Activated naive CD4-positive, alpha-beta T cell (primary cell): ENCODE measurements at places on chromosomes 5 and 9.

- DNase-seq = no peak
Observed at GRCh38 chr9:137167747-137168572, 1.9 kb downstream of the LRRC26 start.

GRCh38 chr9:130010151-130010988 is 32.6 kb downstream of the FNBP1 start:
- DNase-seq = no peak

DNA sequence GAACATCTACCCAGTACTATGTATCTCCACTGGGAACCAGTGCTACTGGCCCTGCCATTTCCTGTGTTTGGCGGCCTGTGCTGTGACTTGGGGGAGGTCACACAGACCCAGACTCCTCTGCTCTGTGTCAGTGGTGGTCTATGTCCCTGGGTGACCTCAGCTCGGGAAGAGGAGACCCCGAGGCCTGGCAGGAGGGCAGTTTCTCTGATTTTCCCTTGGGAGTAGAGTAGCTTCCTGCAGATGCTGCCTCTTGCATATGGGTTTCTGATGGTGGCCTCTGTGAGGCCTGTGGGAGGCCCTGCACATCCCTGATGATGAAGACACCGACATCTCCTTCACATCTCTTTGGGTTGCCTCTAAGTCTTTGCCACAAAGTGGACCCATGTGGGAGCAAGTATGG is 13.0 kb upstream of the SMIM32 start:
- DNase-seq = no peak

GRCh38 chr9:2809692-2810419 is 34.0 kb downstream of the PUM3 start:
- DNase-seq = no peak

DNA sequence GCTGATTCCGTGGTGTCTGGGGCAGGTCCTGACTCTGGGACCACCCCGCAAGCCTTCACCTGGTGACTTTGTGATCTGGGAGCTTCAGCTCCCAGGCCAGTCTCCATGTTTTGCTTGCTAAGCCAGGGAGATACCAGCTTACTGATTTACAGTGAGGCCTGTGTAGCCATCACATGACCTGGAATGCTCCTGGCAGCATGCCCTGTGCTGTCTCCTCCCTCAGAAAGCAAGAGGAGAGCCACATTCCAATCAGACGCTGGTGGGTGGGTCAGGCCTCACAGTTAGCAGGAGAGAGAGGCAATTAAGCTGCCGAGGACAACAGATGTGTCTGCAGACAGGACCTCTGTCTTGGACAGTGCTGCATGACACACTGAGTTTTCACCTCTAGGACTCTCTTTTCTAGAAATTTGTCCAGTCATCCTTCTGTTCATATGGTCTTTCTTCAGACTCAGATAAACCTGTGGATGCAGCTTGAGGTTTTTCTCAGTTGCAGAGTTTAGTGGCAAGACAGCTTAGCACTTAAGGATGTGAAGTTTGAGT is 24.4 kb upstream of the GRPEL2 start:
- DNase-seq = no peak

DNA sequence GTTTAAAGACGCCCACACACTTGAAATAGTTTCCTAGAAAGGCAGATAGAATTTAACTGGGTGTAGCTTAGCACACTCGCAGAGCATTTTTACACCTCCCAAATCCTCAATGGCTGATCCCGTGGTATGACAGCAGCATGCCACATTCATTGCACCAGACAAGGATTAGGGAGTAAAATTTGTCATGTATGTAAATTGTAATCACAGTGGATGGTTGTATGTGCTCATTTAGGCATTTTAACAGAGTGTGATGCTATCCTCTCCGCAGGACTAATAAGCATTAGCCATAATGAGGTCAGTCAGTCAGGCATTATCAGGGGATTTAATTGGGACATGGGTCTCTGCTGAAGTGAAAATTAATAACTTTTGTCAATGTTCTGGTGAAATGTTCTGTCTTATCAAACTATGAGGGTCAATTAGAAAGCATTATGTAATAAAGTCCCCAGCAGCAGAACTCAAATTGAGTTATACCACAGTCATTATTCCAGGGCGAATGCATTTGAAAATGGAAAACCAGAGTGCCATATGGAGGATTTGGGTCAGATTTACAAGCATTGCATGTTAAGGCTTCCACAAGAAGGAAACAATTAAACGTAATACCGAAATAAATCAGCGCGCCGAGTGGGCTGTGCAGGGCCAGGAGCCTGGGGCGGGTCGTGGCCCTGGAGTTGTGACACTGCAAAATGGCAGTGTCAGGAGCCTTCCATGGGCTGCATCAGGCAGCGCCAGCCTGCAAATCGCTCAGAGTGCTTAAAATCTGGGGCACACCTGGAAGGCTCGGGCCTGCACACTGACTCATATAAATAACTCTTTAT is 602.2 kb downstream of the BNC2 start:
- no peak for DNase-seq

- no peak for DNase-seq
Observed at GRCh38 chr5:151686674-151687407, at the start of gene SPARC. Gene SPARC (minus strand): TSS chr5:151686915. CDS start chr5:151676188, 10,727 bp downstream.

DNA sequence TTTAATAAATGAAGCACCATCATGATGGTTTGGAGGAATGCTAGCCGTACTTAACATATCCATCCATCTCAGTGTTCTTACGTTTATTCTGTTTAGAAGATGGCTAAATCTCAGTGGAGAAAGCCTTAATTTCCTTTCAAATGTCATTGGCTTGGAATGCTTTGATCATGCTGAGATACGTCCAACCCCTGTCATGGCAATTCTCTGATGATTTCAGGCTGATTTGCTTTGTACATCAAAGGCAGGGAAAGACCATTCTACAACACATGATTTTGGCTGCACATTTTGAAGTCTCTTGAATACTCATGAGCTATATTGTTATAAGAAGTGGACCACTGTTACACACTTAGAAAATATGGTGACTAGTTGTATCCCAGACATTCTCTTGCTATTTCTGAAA is 1048.4 kb downstream of the MAT2B start:
- no peak for DNase-seq

- no peak for DNase-seq
Observed at GRCh38 chr9:134899818-134900217, 17.9 kb downstream of the FCN1 start.

GRCh38 chr9:131197160-131197911 is 72.0 kb downstream of the NUP214 start:
- DNase-seq = no peak

GRCh38 chr9:69455311-69455710 is 130.3 kb downstream of the ENTREP1 start:
- DNase-seq = no peak

GRCh38 chr5:1799110-1799601 is 481 bp downstream of the MRPL36 start:
- no peak for DNase-seq

GRCh38 chr9:72039532-72039931 is 20.9 kb downstream of the C9orf57 start:
- no peak for DNase-seq

- DNase-seq = no peak
Observed at GRCh38 chr5:135032999-135033861, 798 bp downstream of the PITX1 start.

DNA sequence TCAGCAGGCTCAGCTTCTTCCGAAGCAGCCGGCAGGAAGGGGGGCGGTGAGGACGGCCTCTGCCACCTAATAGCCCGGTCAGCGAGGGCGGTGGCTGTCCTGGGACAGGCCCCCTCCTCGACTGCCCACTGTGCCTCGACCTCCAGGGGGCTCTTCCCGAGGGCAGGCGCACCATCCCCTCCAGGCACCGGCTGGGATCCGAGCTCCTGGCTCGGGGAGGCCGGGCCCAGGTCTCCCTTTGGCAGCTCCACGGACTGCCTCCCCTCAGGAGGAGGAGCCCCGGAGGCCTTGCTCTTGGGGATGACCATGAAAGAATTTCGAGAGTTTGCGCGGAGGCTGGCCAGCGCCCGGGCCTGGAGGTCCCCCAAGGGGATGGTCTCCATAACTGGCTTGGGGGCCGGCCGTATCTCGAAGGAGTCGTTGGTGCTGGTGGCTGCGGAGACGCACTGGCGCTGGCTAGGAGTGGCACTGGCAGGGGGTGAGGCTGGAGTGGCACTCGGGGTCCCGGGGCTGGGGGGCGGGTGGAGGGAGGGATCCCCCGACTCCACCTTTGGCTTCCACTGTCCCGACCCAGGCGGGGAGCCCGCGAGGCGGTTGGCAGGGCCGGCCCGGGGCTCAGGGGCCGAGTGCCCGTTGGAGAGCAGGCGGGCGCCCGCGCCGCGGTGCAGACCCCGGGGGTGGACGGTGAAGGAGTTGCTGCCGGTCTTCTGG is 975 bp downstream of the TPRN start:
- DNase-seq = no peak

DNA sequence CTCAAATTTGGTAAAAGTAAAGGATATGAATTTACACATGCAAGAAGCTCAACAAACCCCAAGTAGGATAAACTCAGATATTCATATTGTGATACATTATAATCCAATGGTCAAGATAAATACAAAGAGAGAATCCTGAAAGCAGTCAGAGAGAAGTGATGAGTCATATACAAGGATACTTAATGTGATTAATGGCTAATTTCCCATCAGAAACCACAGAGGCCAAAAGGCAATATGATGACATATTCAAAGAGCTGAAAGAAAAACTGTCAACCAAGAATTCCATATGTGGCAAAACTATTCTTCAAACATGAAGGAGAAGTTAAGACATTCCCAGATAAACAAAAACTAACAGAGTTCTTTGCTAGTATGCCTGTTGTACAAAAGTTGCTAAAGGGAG is 19.5 kb upstream of the IRF1 start:
- DNase-seq = no peak

GRCh38 chr5:73298772-73299630 is 126.0 kb downstream of the TMEM174 start:
- no peak for DNase-seq

GRCh38 chr9:107650995-107651394 is 161.4 kb upstream of the KLF4 start:
- no peak for DNase-seq

DNA sequence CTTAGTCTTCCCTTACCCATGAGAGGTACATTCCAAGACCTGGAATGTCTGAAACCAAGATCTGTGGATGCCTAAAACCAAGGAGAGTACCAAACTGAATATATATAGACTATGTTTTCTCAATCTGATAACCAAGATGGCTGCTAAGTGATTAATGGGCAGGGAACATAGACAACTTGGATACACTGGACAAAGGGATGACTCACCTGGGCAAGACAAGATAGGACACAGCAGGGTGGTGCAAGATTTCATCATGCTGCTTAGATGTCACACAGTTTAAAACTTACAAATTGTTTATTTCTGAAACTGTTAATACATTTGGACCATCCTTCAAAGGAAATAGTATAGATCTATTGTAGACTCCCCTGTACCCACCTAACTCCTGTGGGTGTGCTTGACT is 130.9 kb downstream of the HTR1A start:
- DNase-seq = no peak

GRCh38 chr9:37549527-37549926 is 26.7 kb downstream of the FBXO10 start:
- DNase-seq = no peak

GRCh38 chr5:43555895-43556606 is 826 bp downstream of the PAIP1 start:
- DNase-seq = peak; percentile 28

DNA sequence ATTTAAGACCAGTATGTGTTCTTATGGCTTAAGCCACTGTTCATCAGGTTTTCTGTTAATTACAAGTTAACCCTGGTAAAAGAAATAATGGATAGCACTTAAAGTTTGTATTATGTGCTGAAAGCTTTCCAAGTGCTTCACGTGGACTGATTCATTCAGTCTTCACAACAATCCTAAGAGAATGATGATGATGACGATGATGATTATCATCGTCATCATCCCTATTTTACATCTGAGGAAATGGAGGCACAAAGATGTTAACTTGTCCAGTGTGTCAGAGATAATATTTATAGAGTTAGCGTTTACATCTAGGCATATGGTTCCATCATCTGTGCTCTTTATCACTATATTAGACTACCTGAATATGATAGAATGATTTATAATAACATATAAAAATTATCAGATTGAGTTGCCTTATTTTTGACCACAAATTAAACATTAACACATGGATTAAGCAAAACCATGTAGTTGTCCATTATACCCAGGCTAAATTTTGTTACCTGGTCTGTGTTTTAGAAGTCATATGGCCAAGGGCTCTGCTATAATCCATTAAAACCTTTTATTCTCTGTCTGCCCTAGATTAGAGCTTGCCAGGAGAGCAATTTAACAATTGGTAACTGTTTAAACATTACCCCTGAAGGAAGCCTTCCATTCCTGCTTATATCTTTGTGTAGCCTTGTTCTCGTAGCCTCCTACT is 102.3 kb upstream of the MAP3K1 start:
- no peak for DNase-seq

DNA sequence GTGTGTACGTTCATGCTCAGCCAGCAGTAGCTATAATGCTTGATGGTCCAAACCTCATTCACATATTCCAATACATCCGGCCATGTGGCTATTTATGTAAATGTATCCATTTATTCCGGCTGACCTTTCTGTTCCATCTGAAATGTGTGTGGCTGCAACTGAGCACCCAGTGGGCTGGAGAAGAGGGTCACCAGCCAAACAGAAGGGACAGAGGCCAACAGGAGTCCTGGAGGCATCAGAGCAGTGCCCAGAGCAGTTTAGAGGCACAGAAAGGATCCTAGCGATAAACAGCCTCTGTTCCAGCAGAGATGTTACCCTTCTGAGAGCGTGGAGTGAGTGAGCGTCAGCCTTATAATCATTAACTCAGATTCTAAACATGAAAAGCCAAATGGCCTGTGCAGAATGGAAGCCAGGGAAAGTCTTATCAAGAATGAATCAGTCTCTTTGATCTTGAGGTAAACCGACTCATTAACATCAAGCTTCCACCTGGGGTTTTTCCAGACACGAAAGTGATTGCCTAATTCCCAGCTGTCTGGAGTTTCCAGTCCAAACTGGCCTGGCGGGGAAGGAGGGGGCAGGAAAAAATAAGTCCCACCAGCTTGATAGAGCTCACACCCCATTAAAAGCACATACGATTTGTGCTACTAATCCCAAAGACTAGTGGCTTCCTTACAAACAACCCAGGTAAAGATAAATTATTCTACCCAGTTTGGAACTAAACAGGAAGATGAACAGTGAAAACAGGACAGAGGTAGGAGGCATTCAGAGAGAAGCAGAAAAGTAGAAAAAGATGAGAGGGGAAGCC is 55.7 kb downstream of the SUSD1 start:
- DNase-seq = no peak

DNA sequence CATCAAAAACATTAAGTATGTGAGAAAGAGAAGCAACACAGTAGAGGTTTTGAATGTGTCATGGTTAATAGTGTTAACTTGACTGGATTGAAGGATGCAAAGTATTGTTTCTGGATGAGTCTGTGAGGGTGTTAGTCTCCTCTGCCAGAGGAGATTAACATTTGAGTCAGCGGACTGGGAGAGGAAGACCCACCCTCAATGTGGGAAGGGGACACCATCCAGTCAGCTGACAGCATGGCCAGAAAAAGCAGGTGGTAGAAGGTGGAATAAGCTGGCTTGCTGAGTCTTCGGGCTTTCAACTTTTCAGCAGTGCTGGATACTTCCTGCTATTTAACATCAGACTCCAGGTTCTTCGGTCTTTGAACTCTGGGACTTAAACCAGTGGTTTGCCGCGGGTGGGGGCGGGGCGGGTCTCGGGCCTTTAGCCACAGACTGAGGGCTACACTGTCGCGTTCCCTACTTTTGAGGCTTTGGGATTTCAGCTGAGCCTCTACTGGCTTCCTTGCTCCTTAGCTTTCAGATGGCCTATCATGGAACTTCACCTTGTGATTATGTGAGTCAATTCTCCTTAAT is 309.9 kb upstream of the ST8SIA4 start:
- no peak for DNase-seq
